Small intestine (tissue), 16 donors: ENCODE measurements at places on chromosomes 16 and 17. TPM values are rescaled to one million over a fixed set of nuclear protein-coding genes. Genes with fewer than 3 reads are reported as not detected.
A peak's percentile ranks its signal among the peaks of the same experiment; 100 is the strongest.

- H3K27me3 ChIP-seq: peaks cover 34% of the 10 kb centered on the region
- no peaks in the 10 kb centered on the region for H3K4me1 ChIP-seq
- DNase-seq: no peak
- H3K36me3 ChIP-seq: no peaks in the 10 kb centered on the region
Measured at GRCh38 chr16:89000207-89000959, 23.4 kb upstream of the CBFA2T3 start.

GRCh38 chr17:19508577-19508867 lies 25.1 kb upstream of the SLC47A1 start:
- H3K36me3 ChIP-seq: no peaks in the 10 kb centered on the region
- H3K27me3 ChIP-seq: no peaks in the 10 kb centered on the region
- no peaks in the 10 kb centered on the region for H3K4me1 ChIP-seq

- peaks cover 17% of the 10 kb centered on the region for H3K4me1 ChIP-seq
- DNase-seq: no peak
- H3K4me3 ChIP-seq: no peak overlapping the region
- H3K36me3 ChIP-seq: peaks cover 30% of the 10 kb centered on the region
- no peak overlapping the region for H3K27ac ChIP-seq
Measured at GRCh38 chr17:81060416-81060815, 25.5 kb downstream of the BAIAP2 start.

- no peak overlapping the region for H3K27ac ChIP-seq
- no peaks in the 10 kb centered on the region for H3K27me3 ChIP-seq
- peak; percentile 36 for DNase-seq
- no peak overlapping the region for H3K4me3 ChIP-seq
Measured at GRCh38 chr17:77332981-77333685, 192.4 kb downstream of the SEC14L1 start.

DNA sequence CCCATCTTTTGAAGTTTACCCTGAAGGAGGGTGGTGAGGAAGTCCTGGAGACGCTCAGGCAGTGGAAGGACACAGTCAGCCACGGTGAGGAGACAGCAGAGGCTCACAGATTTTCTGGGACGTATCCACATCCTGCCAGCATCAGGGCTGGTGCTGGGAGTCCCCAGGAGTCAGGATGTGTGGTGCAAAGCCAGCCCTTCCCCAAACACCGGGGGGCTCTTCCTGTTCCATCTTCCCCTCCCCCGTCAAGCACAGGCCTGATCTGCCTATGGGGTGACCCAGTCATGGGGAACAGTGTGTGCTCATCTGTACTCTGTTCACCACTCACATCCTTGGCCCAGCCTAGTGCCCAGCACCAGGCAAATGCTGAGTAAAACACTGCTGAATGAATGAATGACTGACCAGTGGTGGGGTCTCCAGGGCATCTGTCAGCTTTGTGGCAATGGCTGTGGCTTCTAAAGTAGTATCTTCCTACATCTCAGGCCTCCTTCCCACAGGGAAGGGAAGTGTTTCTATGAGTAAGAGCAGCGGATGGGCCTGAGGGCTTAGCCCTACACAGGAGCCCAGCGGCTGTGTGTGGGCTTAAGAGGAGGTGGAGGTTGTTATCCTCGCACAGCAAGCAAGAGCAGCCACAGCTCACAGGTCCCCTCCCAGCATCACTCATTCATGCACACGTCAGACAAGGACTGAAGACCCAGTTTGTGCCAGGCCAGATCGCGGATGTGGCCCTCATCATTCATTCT lies 23.3 kb downstream of the NOS2 start:
- no peak for DNase-seq
- no peak overlapping the region for H3K4me3 ChIP-seq
- peaks cover 6% of the 10 kb centered on the region for H3K36me3 ChIP-seq
- no peak overlapping the region for H3K27ac ChIP-seq
- no peaks in the 10 kb centered on the region for H3K4me1 ChIP-seq

- H3K36me3 ChIP-seq: no peaks in the 10 kb centered on the region
- peaks cover 22% of the 10 kb centered on the region for H3K27me3 ChIP-seq
- no peaks in the 10 kb centered on the region for H3K4me1 ChIP-seq
- H3K4me3 ChIP-seq: no peak overlapping the region
- no peak for DNase-seq
Measured at GRCh38 chr17:40524243-40524965, 23.0 kb upstream of the TNS4 start.

- H3K36me3 ChIP-seq: peaks cover 5% of the 10 kb centered on the region
- peaks cover 38% of the 10 kb centered on the region for H3K4me1 ChIP-seq
- H3K27ac ChIP-seq: no peak overlapping the region
- DNase-seq: no peak
- no peaks in the 10 kb centered on the region for H3K27me3 ChIP-seq
Measured at GRCh38 chr16:4699046-4699556, 5.7 kb downstream of the NUDT16L1 start.

DNA sequence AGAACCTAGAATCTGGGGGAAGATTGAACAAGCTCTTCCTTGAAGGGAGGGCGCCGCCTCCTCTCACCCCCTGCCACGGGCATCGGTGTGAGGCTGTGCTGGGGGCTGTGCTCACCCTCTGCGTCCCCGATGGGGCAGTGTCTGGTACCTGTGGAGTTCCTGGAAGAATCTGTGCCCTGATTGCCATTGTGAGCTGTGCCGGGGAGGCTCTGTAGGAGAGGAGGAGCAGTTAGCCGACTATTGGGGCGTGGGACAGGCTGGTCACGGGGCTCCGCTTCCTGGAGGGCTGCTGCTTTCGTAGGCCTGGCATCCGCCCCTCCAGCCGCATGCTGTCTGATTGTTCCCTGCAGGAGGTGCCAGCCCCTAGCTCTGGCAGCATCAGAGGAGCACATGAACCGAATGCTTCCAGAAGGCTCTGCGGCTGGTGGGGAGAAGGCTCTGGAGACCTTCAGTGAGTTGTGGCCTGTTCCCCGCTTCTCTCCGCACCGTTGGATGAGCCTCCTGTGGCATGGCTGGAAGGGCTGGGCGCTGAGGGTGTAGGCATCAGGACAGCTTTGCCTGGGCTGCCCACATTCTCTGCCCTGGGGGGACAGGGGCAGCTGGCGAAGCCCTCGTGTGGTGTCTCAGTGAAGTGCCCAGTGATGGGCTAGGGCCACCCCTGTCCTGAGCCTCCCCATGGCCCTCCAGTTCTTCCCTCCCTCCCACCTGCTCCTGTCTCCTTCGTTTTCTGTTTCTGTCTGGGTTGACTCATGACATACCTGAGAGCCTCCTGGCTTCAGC lies 86.9 kb downstream of the SEC14L1 start:
- no peak overlapping the region for H3K4me3 ChIP-seq
- no peaks in the 10 kb centered on the region for H3K36me3 ChIP-seq
- DNase-seq: no peak

- no peaks in the 10 kb centered on the region for H3K27me3 ChIP-seq
- no peak for DNase-seq
- H3K27ac ChIP-seq: no peak overlapping the region
- no peaks in the 10 kb centered on the region for H3K36me3 ChIP-seq
- H3K4me1 ChIP-seq: peaks cover 32% of the 10 kb centered on the region
- no peak overlapping the region for H3K4me3 ChIP-seq
Measured at GRCh38 chr16:88763502-88764053, 21.4 kb downstream of the PIEZO1 start.

DNA sequence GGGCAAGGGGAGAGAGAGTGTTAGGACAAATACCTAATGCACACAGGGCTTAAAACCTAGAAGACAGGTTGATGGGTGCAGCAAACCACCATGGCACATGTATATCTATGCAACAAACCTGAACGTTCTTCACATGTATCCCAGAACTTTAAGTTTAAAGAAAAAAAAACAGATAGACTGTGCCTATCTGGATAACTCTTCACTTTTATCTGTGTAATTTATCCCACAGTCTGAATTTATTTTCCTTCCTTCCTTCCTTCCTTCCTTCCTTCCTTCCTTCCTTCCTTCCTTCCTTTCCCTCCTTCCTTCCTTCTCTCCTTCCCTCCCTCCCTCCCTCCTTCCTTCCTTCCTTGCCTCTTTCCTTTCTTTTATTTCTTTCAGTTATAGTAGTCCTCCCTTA lies 370.7 kb downstream of the CDH8 start:
- no peaks in the 10 kb centered on the region for H3K27me3 ChIP-seq
- no peaks in the 10 kb centered on the region for H3K36me3 ChIP-seq
- H3K27ac ChIP-seq: no peak overlapping the region
- DNase-seq: no peak
- no peak overlapping the region for H3K4me3 ChIP-seq
- no peaks in the 10 kb centered on the region for H3K4me1 ChIP-seq

- no peaks in the 10 kb centered on the region for H3K36me3 ChIP-seq
- no peaks in the 10 kb centered on the region for H3K27me3 ChIP-seq
- H3K4me3 ChIP-seq: no peak overlapping the region
- DNase-seq: no peak
Measured at GRCh38 chr17:68851890-68852289, 103.3 kb downstream of the ABCA8 start.

DNA sequence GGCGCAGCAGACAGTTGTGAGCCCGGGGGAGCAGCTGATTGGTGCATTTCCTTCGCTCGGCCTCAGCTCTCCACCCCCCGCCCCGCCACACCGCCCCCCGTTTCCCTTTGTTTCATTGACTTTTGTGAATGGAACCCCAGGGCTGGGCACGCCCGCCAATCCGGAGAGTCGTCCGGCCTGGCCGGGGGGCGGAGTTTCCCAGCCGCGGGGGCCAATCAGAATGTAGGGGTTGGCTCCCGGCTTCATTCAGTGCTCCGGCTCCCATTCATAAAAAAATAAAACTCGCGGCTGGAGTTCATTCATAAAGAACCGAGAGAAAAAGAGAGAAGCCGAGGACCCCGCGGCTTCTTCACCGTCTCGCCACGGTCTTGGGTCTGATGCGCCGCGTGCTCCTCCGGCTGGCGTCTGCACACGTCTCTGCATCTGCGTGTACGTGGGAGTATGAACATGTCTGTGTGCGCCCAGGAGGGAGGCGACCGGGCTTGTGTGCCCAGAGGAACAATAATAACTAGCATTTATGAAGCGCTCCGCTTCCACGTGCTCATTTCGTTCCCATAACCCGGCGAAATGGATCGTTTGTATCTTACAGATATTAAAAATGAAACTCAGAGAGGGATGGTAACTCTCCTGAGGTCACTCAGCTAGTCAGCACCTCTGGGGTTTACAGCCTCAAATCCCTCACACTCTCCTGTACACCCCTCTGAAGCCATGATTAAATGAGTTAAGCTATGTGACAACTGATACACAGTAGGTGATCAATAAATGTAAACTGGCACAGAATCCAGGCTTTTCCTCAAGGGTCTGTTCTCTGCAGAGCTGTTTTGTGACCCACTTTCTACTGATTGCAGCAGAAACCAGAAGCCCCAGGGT lies at the start of gene ETV4:
Gene ETV4 (minus strand): TSS at position 22 of the 870 bp plus-strand sequence. CDS start 723 bp downstream, outside the sequence.
- H3K27me3 ChIP-seq: peaks cover 6% of the 10 kb centered on the region
- peak; percentile 89 for DNase-seq
- H3K36me3 ChIP-seq: no peaks in the 10 kb centered on the region
- H3K4me3 ChIP-seq: peak within 1 kb of the TSS; percentile 35
- no peak within 1 kb of the TSS for H3K27ac ChIP-seq
- peaks cover 6% of the 10 kb centered on the region for H3K4me1 ChIP-seq

DNA sequence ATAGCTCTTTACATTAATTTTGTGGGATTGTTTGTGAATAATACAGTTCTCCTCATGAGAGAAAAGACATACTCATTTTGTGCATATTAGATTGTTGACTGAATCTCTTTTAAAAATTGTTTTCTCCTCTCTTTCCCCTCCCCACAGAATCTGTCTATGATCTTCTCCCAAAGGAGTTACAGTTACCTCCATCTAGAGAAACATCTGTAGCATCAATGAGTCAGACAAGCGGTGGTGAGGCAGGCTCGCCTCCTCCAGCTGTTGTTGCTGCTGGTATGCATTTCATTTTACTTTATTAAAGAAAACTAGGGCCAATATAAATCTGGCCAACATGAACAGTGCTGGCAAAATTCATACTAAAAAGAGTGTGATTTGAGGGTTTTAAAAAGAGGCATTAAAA lies 60.5 kb downstream of the NFAT5 start:
- H3K36me3 ChIP-seq: peaks cover 2% of the 10 kb centered on the region
- no peak for DNase-seq
- H3K4me1 ChIP-seq: no peaks in the 10 kb centered on the region
- H3K27ac ChIP-seq: no peak overlapping the region
- H3K27me3 ChIP-seq: no peaks in the 10 kb centered on the region

DNA sequence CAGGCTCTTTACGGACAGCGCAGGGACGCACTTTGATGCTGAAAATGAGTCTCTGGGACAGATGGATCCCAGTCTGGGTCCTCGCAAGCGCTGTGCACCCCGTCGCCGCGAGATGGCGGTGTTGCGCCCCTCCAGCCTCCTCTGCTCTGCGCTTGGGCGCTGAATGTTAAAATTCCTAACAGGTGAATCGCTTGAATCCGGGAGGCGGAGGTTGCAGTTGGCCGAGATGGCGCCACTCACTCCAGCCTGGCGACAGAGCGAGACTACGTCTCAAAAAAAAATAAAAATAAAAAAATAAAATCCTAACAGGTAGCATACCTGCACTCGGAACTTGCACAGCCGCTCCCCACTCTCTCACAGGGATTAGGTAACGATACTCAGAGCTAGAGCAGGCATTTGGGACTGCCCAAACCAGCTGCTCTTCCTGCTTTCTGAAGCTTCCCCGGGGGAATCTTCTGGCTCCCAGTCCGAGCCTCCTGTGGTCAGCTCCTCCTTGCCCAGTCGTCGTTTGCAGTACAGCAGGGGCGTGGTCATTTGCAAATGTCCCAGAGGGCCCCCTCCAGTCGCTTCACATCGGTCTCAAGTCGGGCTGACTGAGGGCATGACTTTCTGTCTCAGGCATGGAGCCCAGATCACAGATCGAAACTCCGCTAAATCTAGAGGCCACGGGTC lies 26.2 kb upstream of the OSGIN1 start:
- DNase-seq: peak; percentile 86
- no peaks in the 10 kb centered on the region for H3K4me1 ChIP-seq
- H3K27ac ChIP-seq: no peak overlapping the region
- peak overlapping the region; percentile 28 for H3K4me3 ChIP-seq
- H3K27me3 ChIP-seq: no peaks in the 10 kb centered on the region
- H3K36me3 ChIP-seq: no peaks in the 10 kb centered on the region

The KCNJ2 gene
- polyA plus RNA-seq: 0.45 TPM

The GRB7 gene
- polyA plus RNA-seq: 12.2 TPM

The GLTPD2 gene
- 46.3 TPM for polyA plus RNA-seq

The DOK4 gene
- polyA plus RNA-seq: 135 TPM

The ZMYND15 gene
- 12.5 TPM for polyA plus RNA-seq

The IGF2BP1 gene
- polyA plus RNA-seq: 0.30 TPM

The SPOP gene
- polyA plus RNA-seq: 40.3 TPM
